ENCODE measurements at places on chromosomes 4 and X.

- DNase-seq: no peak
These were observed 9.4 kb upstream of the ADD1 start for GRCh38 chr4:2834001-2834921.

GRCh38 chr4:126057371-126057770 is 742.6 kb downstream of the FAT4 start:
- no peak for DNase-seq

DNA sequence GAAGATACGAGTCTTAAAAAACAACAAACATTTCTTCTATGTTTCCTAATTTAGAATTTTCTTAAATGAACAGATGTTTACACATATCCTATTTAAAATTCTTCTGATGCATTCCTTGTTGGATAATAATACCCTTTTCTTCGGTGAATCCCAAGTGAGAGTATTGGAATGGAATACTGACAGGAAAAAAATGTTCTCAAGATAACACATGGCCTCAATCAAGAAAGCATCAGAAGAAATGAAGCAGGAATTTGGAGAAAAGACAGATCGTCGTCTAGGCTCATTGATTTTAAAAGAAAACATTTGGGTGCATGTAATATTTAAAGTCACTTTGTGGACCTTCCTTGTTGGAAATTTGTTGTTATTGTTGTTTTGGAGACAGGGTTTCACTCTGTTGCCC is 196.9 kb upstream of the ANK2 start:
- DNase-seq: no peak

DNA sequence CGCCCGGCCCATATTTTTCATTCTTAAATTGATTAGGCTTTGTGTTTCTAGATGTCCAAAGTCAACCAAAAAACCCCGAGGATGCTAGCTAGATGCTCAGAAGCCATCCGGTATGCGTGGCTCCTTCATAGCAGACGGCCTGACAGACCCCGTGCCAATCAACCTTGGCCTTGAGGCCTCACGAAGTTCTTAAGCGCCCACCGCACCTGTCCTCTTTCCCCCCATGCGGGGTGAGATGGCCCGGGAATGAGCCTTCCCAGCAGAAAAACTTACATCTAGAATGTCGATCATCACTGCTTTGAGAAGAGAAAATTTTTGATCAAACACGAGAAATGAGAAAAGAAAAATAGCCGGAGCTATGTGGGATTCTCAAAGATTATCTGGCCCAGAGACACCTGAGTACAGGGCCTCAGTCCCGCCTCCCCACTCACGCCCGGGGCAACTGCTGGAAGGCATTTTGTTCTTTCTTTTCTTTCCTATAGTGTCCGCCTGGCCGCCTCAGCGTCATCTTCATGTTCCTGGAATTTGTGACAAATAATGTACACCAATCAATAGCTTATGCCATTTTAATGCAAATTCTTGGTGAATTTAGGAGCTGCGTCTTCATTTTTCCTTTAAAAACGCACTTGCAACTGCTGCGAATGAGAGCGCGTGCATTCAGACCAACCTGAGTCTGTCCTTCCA is 1.6 kb upstream of the NAT8L start:
- DNase-seq: no peak

GRCh38 chr4:66094070-66094469 is 423.8 kb upstream of the EPHA5 start:
- no peak for DNase-seq

DNA sequence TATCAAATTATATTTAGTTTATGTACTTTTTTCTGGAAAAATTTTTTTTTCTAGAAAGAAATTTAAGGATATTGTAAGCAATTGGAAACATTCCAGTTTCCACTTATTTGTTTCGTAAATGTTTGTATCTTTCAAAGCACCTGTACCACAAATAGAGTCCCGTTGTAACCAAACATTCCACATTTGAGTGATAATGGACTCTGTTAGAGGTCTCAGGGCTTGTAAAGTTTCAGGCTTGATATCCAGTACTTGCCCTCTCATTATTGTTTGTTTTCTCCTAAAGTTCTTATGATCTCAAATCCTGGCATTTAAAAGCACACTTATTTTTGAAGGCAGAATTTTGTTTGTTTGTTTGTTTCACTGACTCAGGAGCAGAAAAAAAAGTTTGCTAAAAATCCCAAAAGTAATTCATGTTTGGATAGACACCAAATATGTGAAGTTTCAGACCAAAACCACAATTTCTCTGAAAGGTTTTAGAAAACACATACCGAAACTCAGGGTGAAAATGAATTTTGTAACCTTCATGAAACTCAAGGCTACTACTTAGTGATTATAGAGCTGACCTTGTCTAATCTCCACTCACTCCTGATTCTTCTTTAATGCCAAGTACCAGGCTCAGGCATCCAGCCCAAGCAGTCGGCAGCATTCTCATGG is 5.7 kb upstream of the TMEM192 start:
- no peak for DNase-seq

DNA sequence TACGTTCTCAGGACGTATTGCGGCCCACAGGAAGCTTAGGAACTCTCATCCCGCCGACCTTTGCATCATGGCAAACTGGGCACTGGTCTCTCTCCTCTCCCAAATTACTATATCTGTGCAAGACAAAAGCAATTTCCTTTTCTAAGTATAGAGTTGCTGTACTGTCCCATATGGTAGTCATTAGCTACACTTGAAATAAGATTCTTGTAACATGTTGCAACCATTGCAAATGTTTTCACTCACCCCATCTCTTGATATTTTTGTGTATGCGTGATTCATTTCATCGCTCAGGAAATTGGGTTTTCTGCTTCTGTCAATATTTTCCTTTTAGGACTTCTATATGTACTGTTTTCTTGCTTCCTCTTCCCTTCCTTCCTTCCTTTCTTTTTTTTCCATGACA is 15.7 kb downstream of the ARMCX6 start:
- DNase-seq: no peak

DNA sequence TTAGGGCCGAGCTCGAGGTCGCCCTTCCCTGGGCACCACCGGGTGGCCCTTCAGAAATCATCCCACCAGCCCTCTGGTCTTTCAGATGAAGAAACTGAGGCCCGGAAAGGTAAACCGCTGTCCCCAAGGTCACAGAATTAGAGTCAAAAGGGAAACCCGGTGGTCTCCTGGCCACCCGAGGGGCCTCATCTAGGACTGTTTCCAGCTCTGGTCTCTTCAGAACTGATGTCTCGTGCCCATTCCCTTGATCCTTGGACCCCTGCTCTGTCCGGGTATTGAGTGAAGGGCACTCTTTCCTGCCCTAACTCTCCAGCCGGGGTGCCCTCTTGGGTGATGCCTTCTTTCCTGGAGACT is 841 bp downstream of the HTRA3 start:
- no peak for DNase-seq

- DNase-seq: no peak
These were observed 53.7 kb downstream of the TAB3 start for GRCh38 chrX:30835373-30835772.

DNA sequence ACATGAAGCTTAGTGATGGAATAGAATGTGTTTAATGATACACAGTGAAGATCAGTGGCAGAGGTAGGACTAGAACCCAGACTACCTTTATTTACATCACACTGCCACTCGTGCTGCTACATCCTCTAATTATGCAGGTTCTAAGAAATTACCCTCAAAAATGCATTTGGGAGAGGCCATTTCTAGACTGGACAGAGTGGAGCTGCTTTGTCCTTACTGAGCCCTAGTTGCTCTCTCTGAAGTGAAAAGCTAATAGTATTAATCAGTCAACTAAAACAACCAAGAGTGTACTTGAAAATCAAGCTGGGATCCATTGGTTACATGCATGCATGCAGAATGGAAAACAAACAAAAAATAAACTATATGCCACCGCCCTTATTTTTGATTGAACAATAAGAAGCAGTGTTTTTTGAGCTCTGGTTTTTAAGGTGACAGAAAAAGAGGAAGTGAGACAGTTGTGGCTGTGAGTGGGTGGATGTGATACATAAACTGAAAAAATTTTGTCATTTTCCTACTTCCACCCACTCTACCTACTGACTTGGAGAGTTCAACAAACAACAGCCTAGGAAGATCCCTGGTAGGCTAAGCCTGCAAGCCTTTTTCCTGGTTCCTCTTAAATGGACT is 6.8 kb upstream of the VSIG4 start:
- DNase-seq: peak; percentile 44

GRCh38 chr4:168335621-168336020 is 17.1 kb upstream of the DDX60 start:
- DNase-seq: no peak

GRCh38 chr4:138821331-138821730 is 194.2 kb upstream of the NOCT start:
- no peak for DNase-seq

DNA sequence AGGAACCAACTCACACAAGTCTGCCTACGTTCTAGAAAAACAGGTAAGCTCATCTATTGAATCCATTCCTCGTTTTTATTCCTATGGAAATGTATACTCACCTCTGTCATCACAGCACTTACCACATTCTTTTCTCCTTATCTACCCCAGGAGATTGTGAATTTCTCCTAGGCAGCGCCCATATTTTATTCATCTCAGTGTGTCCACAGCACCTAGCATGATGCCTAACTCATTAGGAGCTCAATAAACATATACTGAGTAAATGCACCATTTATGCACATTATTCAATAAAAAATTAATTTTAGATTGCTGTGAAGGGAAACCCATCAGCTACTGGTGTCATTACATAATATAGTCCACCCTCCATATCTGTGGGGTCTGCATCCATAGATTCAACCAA is 106.2 kb upstream of the MBNL3 start:
- no peak for DNase-seq

DNA sequence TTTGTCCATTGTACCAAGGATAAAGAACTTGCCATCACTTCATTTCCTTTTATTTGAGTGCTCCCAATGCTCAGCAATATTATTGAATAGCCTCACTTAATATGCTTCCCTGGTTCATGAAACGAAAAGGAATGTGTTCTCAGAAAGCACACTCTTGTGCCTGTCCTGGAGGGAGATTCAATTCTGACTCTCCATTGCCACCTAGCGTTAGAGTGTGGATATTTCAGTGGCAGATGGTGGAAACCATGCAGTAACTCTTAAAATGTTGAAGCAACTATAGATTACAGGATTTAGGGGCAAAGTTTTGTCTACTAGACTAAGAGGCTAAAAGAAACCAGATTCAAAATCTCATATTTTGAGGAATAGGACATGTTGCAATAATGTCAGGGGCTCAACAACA is 36.0 kb downstream of the GAB3 start:
- DNase-seq: peak; percentile 72

GRCh38 chr4:77352192-77352591 is 195.2 kb downstream of the CCNG2 start:
- no peak for DNase-seq

- no peak for DNase-seq
These were observed 29.2 kb downstream of the LETM1 start for GRCh38 chr4:1826531-1827350.

DNA sequence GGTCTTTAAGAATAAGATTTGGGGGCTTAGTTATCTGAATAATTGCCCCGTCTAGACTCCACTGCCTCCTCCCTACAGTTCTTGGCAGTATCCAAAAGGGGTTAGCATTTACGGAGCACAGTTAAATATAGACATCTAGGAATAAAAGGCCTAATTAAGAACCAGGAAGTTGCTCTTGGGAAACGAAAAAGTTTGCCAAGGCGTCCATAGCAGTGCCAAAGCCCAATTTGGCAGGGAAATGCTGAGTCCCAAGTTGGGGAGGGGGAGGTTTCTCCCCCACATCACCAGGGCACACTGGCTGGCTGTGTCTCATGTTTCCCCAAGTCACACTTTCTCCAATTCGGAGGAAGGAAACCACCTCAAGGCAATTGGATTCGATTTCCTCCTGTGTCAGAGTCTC is 338.7 kb downstream of the FBXW7 start:
- no peak for DNase-seq

DNA sequence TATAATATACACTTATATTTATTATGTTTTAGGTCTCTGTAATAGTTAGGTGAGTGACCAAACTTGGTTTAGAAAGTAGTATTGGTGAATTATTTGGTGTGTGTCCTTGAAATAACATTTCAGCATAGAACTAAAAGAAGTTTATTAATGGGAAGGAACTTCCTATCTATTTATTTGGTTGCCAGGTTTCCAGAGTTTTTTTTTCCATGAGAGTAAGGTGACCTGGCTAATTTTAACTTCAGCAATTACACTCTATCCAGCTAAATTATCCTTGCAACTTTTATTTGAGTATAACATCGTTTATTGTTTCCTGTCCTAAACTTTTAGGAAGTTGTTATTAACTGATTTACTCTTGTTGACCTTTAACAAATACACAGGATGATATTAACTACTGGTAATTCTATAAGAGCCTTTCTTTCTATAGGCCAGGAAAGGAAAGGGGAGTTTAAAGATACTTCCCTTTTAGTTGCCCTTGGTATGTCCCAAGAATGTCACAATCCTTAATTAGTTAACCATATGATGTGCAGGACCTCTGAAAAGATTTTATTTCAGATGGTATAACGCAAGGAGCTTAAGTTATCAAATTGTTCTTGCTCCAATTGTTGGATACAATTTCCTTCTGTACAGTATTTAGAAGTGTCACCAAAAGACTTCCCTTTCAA is 18.9 kb downstream of the PRDM8 start:
- DNase-seq: no peak

GRCh38 chr4:2761035-2761923 is 5.1 kb upstream of the TNIP2 start:
- no peak for DNase-seq

DNA sequence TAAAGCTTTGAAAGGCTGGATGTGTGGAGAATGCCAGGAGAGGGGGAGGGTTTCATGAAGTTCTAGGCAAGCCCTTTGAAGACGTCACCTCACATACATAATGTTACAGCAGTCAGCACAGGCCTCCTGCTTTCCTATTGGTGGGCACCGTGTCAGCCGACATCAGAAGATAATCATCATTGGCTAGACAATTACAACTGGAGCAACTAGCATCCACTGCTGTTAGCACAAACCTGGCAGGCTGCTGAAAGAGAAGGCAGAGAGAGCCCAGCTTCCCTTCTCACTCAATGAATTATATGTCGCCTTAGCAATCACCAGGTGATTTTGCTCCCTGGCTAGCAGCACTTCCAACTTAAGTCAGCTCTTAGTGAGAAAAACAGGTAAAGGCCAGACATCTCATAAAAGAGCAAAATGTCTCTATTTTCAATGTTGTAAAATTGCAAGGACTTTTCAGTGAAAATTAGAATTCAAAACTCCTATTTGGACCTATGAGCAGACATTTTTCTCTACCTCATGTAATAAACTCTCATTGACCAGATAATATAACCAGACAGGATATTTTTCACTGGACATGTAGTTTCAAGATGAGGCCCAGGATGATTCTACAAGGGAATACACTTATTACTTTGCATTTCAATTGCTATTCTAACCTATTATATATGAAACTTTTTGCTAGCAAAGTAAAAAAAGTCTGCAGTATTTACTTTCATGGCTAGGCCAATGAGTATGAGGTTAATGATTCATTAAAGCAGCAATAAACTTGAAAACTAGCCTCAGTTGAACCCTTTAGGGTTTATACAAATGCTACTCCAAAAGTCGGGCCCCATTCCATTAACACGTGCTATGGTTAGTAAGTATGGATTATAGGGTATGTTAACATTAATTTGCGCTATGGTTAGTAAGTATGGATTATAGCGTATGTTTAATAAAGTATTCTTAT is 4.3 kb downstream of the ELOVL6 start:
- peak; percentile 94 for DNase-seq

- no peak for DNase-seq
These were observed 114.0 kb upstream of the FRG1 start for GRCh38 chr4:189826657-189827056.

Measured in NAMALWA (cell line).